ENCODE measurements at places on chromosomes 4 and X.

GRCh38 chrX:100120956-100121355 lies 289.1 kb downstream of the PCDH19 start:
- DNase-seq = no peak

GRCh38 chrX:100687546-100687945 lies 43.5 kb downstream of the SRPX2 start:
- no peak for DNase-seq

- DNase-seq = no peak
Measured at GRCh38 chr4:150961566-150961965, 53.5 kb downstream of the LRBA start.

- no peak for DNase-seq
Measured at GRCh38 chr4:19729886-19730651, 521.6 kb upstream of the SLIT2 start.

DNA sequence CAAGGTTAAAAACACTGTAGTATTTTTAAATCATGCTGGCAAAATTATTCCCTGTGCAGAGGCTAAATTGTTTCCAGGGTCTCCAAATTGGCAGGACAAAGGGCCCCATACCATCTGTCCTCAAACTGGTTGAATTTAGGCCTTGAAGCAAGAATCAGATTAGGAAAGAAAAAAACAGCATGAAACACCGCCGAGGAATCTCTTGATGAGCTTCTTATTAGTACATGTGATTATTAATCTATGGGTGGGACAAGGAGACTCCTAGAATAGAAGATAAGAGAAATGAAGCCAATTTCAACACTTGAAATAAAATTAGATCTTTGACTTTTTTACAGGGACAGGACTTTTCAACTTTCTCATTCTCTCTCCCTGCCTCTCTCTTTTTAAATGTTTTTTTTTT lies 7.1 kb upstream of the CLNK start:
- no peak for DNase-seq

- DNase-seq = no peak
Measured at GRCh38 chr4:189440716-189441115, 500.0 kb upstream of the FRG1 start.

DNA sequence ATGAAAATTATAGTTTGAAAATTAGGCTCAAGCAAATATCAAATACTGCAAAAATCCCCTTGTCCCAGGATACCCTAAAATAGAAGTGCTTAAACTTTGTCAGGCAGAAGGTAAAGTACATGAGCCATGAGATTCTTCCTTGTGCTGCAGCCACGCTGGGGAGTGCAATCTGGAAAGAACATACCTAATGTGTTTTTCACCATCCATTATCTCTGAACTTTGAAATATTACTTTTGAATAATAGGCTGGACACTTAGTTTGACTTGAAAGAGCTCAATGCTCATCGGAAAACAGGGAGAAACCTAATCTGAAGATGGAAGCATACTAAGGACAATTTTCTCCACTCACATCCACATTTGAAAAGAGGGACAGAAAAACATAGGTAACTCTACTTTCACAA lies 18.9 kb downstream of the THAP9 start:
- no peak for DNase-seq

DNA sequence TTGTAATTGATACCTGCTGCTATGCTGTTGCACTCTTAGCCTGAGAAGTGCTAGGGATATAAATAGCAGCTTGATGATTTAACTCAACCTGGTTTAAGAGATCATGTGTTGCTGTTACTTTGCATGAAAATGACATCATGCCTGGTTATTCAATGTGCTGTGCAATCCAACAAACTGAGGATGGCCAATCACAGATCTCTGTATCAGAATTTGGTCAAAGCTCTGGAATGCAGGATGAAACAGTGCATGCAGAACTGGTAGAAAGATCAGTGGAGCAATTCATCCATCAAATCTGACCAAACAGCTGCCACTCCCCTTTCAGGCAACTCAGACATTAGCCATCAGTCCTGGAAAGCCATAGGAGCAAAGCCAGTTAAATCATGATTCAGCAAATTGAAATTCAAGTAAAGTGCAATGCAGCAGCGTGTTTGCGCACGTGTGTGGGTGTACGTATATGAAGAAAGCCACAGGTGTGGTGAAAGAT lies 160.3 kb upstream of the RASGEF1B start:
- no peak for DNase-seq

GRCh38 chr4:125975861-125976397 lies 661.2 kb downstream of the FAT4 start:
- DNase-seq = no peak

DNA sequence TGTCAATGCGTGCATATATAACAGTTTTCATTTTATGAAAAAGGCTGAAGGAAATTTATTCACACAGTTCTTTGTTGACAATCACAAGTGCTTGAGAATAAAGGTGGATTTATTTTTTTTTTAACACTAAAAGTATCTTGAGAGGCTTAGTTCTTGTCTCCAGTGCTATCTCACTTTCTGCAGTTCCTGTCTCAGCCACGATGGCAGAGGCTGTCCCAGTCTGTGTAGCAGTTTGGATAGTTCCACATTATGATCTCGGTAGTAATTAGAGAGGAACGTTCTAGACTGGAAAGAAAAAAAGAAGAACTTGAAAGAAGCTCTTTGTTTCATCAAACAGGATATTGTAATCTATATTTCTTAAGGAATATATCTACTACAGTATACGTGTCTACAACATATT lies 229.0 kb downstream of the UGT8 start:
- DNase-seq = no peak
